ENCODE measurements at places on chromosomes 12 and 14.

- no peak for DNase-seq
Measured at GRCh38 chr12:26283046-26283445, 87.7 kb downstream of the SSPN start.

- DNase-seq: no peak
Measured at GRCh38 chr14:91035855-91036254, 24.6 kb downstream of the RPS6KA5 start.

GRCh38 chr12:57754411-57755193, at the start of gene MARCHF9:
Gene MARCHF9 (plus strand): TSS chr12:57755103. CDS start chr12:57755529, 426 bp downstream.
- peak; percentile 70 for DNase-seq

GRCh38 chr12:116166306-116166705, 111.2 kb downstream of the MED13L start:
- no peak for DNase-seq

DNA sequence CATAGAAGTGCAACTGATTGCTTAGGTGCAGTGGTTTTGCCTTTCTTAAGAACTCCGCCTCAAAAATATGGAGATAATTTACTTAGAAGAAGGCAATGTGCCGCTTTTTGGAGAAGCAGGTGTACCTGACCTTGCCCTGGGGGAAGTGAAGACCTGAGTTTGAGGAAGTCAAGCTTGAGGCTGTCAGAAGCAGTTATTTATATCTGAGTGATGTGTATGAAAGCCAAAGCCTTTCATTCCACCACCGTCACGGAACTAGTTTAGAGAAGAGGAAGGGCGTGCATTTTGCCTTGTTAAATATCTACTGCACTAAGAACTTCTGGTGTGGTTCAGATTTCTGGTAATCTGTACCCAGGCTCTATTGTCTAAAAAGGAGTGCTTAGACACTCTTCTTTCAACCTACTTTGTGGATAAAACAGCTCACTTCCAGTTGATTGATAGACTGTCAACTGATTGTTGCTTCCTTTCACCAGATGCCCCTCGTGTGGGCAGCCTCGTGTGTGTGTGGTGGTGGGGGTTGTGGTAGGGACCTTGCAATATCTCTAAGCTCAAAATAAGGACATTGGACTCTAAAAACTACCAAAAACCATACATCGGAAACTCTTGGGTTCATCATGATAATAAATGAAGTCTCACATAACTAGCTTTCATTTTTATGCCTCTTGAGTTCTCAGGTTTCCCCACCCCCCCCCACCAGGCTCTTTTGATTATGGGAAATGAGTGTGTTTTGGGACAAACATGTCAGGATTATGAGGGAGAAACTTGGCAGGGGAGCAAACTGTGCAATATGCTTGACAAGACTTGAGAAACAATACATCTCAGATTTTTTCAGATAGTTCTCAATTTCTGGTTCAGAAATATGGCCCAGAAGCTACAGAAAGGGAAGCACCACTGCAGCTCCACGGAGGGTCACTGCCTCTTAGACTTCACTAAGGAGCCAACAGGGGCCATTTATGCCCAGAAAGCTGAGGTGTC, 78.6 kb downstream of the ARF6 start:
- peak; percentile 15 for DNase-seq

DNA sequence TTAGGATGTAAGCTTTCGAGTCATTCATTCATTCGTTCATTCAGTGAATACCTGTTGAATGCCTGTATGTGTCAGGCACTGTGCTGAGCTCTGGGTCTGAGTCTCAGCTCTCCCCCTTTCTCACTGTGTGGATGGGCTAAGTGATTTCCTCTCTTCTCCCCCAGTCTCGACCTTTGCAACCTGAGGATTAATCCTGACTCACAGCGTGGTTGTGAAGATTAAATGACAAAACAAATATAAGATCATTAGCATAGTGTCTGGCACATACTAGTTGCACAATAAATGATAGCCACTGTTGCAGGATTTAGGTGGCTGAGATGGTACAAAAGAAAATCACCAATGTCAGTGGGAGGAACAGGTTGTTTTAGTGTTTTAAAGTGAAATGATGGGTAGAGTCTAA, 136.7 kb downstream of the GPR135 start:
- DNase-seq: no peak

- DNase-seq: no peak
Measured at GRCh38 chr12:11070999-11071398, 8.9 kb upstream of the TAS2R46 start.

- no peak for DNase-seq
Measured at GRCh38 chr12:28127455-28127854, 62.8 kb upstream of the CCDC91 start.

DNA sequence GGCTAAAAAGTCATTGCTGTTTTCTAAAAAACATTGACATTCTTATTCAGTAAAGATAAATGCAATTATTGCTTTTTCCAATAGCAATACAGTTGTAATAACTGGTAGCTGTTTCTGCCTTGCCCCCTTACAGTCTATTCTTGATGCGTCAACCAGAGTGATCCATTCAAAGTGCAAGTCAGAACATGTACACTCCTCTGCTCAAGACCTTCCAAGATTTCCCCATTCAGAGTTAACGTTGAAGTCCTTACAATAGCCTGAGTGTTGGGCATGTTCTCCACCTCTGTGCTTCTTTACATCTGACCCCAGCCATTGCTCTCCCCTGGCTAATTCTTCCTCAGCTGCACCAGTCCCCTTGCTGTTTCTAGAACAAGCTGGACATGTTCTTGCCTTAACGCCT, 24.3 kb downstream of the VRK1 start:
- DNase-seq: no peak

- no peak for DNase-seq
Measured at GRCh38 chr12:19110221-19110940, 19.2 kb upstream of the PLEKHA5 start.

GRCh38 chr12:110637869-110638441, 24.0 kb downstream of the TCTN1 start:
- DNase-seq: no peak

- DNase-seq: no peak
Measured at GRCh38 chr12:2692080-2692479, 102.7 kb upstream of the FKBP4 start.

DNA sequence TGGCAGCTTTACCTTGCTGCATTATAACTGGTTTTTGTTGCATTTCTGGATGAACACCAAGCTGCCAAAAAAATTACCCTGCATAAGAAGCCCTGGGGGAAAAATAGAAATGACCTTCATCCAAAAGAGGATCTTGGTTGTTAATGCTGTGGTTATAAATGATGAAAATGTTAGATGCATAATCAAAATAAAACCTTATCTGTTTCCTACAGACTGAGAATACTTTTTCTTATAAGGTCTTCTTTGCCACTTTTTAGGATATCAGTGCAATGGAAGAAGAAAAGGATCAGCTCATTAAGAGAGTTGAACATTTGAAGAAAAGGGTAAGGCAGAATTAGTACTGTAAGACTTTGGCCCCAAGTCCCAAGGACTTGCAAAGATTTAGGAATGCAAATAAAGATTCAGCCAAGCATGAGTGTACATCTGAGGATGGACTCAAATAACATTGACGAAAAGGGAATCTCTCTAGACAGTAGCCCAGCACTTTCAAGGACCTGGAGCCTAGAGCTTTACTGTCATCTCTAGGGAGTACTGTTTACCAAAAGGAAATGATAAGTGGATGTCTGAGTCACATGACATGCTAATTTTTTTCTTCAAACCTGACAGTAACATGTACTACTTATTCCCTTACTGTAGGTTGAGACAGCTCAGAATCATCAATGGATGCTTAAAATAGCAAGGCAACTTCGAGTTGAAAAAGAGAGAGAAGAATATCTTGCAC, 10.7 kb downstream of the IFT81 start:
- DNase-seq: no peak

GRCh38 chr12:96121271-96121711, 72.9 kb upstream of the ELK3 start:
- DNase-seq: no peak

DNA sequence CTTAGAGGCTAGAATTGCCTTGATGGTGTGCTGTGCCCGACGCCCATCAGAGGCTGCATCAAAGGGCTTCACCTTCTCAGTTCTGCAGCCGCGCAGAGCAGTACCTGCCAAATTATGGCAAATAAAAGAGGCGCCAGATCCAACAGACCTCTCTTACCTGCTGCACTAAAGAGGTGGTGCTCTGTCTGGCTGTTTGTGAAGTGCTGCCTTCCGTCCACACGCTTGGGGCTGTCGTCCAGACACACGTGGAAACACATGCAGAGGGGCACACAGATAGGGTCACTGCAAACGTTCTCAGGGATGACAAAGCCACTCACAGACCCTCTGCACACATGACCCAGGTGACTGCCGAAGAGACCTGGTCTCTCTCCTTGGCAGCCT, 617.5 kb downstream of the VRK1 start:
- DNase-seq: no peak

- DNase-seq: no peak
Measured at GRCh38 chr12:72338437-72338836, 66.3 kb downstream of the TRHDE start.

DNA sequence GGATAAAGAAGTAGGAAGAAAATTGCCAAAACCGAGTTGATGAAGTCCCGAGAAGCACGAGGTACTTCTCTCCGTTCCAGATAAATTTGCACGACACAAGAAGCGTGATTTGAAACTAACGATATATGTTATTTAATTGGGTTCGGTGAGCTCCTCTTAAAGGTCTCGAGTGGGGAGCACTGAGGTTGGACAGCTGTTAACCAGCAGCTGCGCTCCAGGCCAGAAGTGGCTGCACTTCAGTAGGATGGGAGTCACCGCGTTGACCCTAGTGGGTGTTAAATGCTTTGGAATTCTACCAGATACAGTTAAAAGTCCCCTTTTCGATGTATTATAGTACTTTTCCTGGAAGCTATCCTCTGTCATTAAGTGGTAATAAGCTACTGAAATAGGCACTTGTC, 953 bp upstream of the DCAF5 start:
- DNase-seq: no peak

DNA sequence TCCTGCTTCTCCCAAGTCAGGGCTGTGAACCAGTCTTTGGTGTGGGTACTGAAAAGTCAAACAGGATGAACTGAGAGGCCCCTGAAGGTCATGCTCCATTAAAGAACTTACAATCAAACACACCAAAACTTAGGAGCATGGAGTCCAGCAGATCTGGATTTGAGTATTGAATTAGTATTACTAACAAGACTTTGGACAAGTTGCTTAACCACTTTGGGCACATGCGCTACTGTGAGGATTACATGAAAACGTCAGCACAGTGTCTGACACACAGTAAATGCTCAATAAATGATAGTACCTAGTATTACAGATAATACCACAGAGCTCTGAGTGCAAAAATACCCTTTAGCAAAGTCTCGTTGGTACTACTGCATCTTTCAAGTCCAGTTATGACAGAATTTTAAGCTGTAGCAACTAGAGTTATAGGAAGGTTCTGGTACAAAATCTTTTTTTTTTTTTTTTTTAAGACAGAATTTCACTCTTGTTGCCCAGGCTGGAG, 23.2 kb downstream of the TIMELESS start:
- no peak for DNase-seq

DNA sequence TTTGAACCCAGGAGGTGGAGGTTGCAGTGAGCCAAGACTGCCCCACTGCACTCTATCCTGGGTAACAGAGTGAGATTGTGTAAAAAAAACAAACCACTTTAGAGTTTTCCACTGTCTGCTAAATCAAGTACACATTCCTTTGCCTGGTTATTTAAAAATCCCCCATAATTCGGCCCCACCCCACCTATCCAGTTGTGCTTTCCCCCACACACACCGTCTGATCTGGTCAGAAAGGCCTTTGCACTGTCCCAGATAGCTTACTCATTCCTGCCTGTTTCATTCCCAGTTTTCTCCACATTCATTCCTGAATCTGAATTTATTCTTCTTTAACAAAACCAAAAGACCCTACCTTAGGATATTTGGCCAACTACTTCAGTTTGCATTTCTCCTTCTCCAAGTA, 29.5 kb downstream of the NINJ2 start:
- DNase-seq: no peak

DNA sequence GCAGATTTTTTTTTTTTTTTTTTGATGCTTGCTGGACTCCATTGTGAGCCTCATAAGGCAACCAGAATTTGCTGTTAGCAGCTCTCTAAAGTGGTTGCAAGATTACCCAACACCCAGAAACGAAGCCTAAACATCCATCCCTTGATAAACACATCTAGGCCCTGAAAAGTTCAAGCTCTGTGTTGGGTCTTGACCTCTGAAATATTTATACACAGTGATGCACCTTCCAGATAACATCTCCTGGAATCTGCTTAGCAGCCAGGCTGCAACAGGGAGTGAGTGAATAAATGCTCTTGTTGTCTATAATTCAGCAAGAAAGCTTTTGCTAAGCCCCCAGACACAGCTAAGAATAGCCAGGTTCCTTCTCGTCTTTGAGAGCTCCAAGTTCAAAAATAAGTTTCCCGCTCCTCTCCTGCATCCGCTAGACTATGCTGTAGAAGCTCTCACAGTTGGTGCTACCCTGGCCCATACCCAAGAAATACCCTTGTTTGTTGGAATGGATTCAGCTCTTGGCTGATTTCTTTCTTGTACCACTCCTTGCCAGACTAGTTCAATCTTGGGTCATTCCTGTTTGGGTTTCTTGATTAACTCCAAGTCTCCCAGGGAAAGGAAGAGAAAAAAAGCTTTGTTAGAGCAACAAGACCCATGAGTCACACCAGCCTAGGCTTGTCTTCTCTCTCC, 610.6 kb upstream of the TBX3 start:
- no peak for DNase-seq

GRCh38 chr14:46399049-46399448, 252.5 kb downstream of the RPL10L start:
- DNase-seq: no peak

GRCh38 chr14:102952276-102952675, 29.8 kb downstream of the AMN start:
- no peak for DNase-seq

DNA sequence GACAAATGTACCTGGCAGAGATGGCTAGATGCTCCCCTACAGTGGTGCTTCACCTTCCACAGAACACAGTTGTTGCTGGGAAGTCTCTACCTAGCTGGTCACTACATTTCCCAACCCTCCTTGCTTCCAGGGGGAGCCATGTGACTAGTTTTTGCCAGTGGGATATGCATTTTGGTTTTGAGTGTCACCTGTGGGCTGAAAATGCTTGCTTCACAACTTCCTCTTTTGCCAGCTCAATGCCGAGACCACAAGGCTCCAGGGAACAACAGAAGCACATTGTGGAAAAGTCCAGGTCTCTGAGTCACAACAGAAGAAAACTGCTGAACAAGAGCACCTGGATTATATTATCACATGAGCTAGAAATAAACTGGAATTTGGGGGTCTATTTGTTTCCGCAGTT, 48.5 kb upstream of the ARHGAP5 start:
- no peak for DNase-seq

GRCh38 chr12:3973973-3974644, 100.9 kb upstream of the PARP11 start:
- DNase-seq: no peak

- no peak for DNase-seq
Measured at GRCh38 chr14:97697772-97698171, 900.6 kb downstream of the VRK1 start.

GRCh38 chr12:62654326-62655241, 188.0 kb downstream of the MON2 start:
- no peak for DNase-seq

- DNase-seq: no peak
Measured at GRCh38 chr12:85955127-85955526, 81.0 kb downstream of the NTS start.

GRCh38 chr12:49808686-49809380, 19.4 kb downstream of the NCKAP5L start:
- no peak for DNase-seq

GRCh38 chr14:65476942-65477318, 64.4 kb downstream of the FUT8 start:
- no peak for DNase-seq
